ENCODE measurements at places on chromosomes 3 and 15.
A peak's percentile ranks its signal among the peaks of the same experiment; 100 is the strongest.

DNA sequence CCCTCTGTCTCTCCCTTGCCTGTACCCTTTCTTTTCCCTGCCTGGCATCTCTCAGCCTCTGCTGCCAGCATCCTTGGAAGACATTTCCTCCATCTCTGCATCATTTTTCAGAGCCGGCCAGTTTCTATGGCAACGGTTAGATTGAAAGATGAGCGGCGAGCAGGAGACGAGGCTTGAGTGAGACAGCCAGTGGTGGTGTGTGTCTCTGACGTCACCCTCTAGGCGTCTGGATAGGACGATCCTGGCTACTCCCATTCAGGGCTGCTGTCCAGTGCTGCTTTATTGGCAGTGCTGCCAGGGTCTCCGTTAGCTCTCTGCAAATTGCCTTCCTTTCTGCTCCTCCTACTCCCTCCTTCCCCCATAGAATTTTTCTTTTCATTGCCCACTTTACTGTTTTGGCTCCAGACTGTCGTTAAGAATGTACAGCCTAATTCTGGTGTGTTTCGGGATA is 57.9 kb downstream of the TRAK1 start:
- DNase-seq, result peak; percentile 96

DNA sequence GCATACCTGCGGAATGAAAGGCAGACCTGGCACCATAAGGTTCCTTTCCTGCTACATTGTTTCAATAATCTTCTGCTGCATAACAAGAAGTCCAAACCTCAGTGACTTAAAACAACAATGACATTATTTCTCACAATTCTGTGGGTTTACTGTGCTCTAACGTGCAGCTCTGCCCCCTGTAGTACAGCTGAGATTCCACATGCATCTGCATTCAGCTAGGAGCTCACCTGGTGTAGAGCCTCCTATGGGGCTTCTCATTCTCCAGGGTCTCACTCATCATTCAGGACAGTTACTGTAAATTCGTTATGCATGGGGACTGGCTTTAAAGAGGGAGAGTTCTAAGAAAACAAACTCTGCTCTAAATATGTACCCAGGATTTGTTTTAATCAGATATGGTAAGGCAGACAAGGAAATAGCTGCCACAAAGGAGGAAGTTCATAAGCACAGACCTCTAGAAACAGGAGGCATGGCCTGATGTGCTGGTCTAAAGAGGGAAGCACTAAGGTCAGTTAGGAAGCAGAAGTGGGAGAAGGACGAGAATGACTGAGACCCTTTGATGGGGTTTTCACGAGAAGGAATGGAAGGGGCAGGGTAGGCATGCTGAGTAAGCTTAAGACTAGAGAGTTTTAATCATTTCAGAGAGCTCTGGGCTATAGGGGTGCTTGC is 347.0 kb downstream of the NEK10 start:
- no peak for DNase-seq

GRCh38 chr3:133572158-133573053 is 1.1 kb upstream of the CDV3 start:
- no peak for DNase-seq

- no peak for DNase-seq
These were observed 22.2 kb downstream of the DUSP7 start for GRCh38 chr3:52034212-52034611.

- peak; percentile 54 for DNase-seq
These were observed 60.8 kb upstream of the ARHGEF26 start for GRCh38 chr3:154060238-154061000.
